Calu3 (cell line): ENCODE measurements at places on chromosomes 1 and 21.

DNA sequence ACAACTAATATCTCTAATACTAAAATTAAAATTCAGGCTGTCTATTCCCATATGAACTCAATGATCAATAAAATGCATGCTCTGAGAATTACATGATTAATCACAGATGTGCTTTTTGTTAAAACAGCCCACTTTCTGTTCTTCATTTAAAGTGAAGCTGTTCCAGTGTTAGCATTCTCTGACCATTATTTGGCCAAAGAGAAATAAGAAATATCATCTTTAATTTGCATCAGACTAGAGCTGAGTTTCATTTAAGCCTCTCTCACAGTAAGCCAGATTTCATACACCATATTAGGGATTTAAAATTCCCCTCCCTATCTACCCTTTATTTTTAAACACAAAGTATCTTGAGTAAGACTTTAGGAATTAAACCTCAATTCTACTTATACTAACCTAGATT is 261.6 kb downstream of the TPR start:
- no peak for DNase-seq

DNA sequence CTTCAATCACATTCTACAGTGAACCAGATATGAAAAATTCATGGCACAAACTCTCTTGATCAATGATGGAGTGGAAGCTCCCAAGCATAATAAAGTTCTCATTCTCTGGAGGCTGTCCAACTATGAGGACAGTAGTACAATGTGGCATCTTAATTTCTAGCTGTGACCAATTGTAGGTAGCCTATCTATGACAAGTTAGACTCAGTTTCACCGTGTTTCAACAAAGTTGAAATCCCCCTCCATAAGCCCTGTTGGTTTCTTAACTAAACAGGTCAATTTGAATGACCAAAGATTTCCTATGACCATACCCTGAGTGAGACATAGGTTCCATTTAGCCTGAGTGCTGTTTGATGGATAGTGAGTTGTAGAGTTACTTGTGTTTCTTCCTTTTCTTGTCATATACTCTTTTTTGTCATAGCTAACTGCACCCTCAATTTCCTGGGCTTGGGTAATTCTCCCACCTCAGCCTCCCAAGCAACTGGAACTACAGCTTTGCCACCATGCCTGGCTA is 11.8 kb downstream of the PATJ start:
- DNase-seq = no peak

GRCh38 chr1:201739492-201740085 is 89.4 kb upstream of the IPO9 start:
- DNase-seq = peak; percentile 72

GRCh38 chr1:94851571-94851970 is 31.4 kb downstream of the SLC44A3 start:
- no peak for DNase-seq

DNA sequence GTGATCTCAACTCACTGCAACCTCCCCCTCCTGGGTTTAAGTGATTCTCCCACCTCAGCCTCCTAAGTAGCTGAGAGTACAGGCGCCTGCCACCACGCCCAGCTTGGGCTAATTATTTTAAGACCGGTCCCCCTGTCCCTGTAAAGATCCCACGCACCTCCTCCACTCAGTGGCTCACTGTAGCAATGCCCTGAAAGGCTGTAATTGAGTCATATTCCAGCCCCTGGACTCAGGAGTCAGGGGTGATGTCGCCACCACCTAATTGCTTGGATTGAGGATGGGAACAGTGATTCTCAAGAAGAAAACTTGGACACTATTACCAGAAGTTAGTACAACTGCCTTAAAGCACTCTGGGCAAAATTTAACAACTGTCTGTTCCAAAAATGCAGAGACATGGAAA is 3.1 kb upstream of the EDARADD start:
- no peak for DNase-seq

DNA sequence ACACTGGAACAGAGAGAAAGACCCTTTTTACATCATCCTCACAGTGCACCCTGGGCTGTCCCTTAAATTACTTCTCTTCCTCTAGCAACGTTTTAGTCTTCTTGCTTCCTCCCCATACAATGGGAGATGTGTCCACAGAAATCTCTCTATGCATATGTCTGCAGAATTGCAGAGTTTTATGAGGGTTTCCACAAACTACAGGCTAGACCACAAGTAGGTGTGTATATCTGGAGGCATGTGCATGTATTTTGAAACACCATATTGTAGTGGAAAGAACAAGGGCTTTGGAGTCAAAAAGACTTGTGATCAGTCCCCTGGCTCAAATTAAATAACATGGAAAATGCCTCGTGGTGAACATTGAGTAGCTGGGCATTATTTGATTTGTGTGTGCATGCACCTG is 121.3 kb upstream of the IPO9 start:
- no peak for DNase-seq

DNA sequence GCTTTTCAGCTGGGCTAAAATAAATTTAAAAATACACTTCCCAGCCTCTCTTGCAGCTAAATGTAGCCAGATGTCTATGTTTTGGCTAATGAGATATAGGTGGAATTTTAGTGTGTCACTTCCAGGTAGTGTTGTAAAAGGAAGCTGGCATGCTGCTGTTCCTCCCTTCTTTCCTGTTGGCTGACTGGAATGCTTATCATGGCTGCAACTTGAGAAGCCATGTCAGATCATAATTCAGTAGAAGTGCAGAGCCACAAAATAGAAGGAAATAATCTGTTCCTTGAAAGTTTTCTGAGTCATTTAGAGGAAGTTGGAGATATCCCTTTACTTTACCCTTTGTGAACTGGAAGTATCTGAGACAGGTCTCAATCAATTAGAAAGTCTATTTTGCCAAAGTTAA is 10.9 kb upstream of the RBM15 start:
- DNase-seq = no peak

- DNase-seq = no peak
Measured at GRCh38 chr1:13661539-13661938, 38.4 kb upstream of the PRDM2 start.

DNA sequence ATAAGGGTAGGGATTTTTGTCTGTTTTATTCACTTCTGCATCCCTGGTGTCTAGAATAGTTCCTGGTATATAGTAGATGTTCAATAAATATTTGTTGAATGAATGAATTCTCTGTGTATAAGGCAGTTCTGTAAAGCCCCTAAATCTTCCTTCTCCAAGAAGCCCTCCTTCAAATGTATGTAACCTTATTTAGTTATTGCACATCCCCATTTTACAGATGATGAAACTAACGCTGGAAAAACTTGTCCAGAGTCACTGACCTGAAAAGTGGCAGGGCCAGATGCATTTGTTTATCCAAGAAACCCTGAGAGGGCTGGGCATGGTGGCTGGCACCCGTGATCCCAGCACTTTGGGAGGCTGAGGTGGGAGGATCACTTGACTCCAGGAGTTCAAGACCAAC is 4.3 kb upstream of the LMNA start:
- DNase-seq = no peak

GRCh38 chr21:37562920-37563640 is 196.5 kb downstream of the DYRK1A start:
- DNase-seq = peak; percentile 11

GRCh38 chr1:175154629-175155472 is 37.7 kb downstream of the KIAA0040 start:
- peak; percentile 85 for DNase-seq

DNA sequence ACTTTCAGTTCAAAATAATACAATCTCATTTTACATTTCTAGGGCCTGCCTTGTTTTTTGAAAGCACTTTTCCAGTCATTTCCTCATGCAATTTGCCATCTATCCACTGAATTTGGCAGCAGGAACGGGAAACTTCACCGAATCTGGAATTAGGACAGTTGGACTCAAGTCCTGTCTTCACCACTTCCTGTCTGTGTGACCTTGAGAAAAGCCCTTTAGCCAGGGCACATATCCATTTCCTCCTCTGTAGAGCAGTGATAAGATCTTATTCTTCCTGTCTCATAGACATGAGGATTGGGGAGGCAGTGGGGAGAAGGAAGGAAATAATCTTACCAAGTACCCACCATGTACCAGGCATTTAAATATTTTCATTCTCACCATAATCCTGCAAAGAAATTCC is 12.0 kb downstream of the VAV3 start:
- DNase-seq = no peak

- DNase-seq = no peak
Measured at GRCh38 chr1:24926563-24927249, 3.4 kb downstream of the RUNX3 start.

DNA sequence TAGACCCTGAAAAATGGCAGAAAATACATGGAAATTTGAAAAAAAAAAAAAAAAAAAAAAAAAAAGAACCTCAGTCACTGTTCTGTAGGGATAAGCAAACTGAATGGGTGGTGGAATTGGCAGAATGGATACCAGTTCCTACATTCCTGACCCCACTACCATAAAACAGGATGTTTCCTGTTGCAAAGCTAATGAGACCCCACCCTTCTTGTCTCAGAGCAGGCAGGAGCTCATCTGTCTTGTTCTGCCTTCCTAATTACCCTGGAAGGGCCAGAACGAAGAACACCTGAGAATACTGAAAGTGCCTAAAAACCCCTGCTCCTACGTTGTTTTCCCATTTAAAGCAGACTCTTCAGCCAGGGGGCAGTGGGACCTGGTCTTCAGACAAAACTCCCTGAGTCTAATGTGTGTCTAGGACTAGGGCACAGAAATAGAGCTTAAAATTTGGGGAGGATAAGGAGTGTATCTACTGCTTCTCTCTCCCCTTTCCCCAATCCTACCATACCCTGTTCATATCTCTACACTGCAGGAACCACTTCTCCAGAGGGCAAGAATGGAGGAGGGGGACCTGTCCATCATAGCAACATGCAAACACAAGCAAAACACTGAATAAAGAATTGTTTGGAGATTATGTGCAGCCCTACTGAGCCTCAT is 3.9 kb downstream of the C1orf56 start:
- DNase-seq = no peak

DNA sequence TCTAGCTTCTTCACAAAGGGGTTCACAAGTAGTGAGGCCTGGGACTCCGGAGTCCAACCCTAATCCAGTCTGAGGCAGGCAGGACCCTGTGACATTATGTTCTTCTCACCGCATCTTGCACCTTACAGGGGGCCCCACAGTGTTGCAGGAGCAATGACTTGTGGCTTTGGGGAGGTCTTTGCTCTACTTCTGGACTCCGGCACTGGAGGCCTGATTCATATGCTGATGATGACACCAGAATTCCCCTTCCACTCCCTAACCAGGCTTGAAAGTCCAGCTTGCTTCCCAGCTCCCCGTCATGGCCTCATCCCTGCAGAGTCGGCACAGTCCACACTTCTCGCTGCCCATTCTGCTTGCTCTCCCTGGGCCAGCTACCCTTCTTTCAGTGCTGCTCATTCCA is 96.3 kb upstream of the SLC44A3 start:
- DNase-seq = no peak

- DNase-seq = no peak
Measured at GRCh38 chr1:15953294-15953771, 22.6 kb downstream of the ZBTB17 start.

DNA sequence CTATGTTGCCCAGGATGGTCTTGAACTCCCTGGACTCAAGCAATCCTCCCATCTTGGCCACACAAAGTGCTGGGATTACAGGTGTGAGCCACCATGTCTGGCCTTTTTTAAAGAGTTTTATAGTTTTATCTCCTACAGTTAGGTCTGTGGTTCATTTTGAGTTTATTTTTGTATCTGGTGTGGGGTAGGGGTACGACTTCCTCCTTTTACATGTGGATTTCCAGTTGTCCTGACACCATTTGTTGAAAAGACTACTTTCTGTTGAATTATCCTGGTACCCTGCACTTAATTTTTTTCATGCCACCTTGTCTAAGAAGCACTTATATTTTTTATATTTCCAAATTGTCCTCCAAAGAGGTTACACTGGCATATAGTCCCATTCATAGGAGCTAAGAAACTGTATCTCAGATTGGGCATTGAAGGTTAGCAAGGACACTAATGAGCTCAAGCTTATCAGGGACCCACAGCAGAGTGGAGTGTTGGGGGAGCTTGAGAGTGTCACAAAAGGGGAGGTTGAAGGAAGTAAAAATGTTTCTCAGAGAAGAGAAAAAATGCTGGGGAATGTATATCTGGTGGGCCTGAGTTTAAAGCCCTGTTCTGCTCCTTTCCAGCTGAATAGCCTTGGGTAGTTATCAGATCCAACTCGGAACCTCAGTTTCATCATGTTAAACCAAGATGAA is 23.4 kb upstream of the MEF2D start:
- DNase-seq = no peak

DNA sequence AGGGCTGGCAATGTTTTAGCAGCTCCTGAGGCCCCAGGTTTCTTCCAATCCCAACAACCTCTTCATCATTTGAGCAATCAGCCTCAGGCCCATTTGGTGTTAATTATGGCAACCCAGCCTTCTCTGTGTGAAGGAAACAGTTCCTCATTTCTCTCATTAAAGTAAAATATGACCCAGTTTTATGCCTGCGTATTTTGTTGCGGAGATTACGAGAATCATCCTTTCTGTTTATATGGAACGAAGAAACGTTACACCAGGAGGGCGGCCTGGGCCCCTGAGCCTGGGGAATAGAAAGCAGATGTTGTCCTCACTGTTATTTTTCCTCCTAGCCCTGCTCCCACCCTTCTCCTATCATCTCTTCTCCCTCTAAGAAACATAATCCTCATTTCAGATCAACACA is 332.2 kb upstream of the USP24 start:
- DNase-seq = no peak

GRCh38 chr1:234609691-234610042 is 311 bp downstream of the IRF2BP2 start:
- peak; percentile 55 for DNase-seq

- DNase-seq = no peak
Measured at GRCh38 chr1:207312604-207312920, 8.9 kb upstream of the CD55 start.

- no peak for DNase-seq
Measured at GRCh38 chr1:163768576-163768975, 446.8 kb downstream of the NUF2 start.

DNA sequence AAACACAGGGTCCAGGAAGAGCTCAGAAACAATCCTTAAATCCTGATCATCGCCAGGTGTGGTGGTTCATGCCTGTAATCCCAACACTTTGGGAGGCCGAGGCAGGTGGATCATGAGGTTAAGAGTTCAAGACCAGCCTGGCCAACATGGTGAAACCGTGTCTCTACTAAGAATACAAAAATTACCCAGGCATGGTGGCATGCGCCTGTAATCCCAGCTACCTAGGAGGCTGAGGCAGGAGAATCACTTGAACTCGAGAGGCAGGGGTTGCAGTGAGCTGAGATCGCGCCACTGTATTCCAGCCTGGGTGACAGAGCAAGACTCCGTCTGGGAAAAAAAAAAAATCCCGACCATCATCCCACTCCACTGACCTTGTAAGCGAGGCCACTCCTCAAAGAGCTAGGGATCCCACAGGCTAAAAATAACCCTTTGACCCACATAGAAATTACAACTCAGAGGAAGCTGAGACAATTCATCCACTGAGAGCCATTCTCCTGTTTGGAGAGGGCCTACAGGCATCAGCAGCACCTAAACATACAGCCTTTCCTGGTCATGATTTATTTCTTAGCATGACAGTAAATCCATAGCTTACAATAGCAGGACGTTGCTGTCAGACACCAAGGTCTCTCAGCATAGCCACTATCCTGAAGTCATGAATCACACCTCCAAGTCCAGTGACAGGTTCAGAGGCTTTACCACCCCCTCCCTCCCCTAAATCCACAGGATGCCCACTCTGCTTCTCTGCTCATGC is 66.7 kb downstream of the TGFBR3 start:
- no peak for DNase-seq

- no peak for DNase-seq
Measured at GRCh38 chr1:234994436-234995295, 134.0 kb downstream of the TOMM20 start.
